NCI-H2171 (cell line): ENCODE measurements at places on chromosomes 11 and 22.

DNA sequence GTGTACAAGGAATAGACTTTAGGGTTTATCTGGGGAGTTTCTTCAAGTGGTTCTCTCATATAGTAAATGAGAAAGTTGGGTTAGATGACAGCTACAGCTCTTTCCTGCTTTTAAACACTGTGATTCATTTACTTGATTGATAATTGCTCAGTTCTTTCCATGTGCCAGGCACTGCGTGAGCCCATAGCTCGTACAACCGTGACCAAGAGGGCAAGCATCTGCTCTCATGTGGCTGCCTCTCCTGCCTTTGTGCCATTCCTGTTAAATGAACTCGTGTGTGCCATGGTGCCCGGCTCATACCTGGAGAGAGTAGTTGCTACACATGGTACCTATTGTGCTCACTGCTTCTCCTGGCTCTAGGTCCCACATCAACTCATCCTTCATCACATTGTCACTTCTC is 206.3 kb downstream of the SNX19 start:
- DNase-seq = no peak

DNA sequence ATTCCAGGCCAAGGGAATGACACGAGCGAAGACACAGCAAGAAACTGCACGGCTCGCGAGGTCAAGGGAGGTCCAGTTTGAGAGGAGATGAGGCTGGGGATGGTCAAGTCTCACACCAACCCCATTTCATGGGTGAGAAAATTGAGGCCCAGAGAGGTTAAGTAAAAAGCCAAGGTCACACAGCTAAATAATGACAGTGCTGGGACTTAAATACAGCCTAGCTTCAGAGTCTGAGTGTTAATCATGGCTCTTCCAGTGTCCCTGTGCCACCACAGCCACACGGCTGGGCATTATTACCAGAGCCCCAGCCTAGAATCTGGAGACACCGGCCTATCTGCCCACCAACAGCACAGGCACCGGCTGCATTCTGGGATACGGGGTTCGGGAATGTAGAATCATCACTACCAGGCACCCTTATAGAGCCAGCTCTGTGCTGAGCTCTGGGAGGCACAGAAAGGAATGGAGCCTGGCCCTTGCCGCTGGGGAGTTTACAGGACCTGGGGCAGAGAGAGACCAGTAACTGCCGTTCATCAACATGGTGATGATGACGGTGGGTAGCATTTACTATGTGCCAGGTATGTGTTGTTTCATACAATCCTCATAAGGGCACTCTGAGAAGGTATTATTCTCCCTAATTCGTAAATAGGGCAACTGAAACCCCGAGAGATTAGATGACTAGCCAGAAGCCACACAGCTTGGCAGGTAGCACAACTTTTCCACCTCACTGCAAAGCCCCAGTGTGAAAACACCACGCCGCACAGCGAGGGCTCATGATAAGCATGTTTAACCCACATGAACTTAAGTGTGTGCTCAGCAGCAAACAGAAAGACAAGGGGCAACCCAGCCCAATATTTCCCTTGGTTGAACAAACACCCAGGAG is 51.8 kb downstream of the CD6 start:
- no peak for DNase-seq

DNA sequence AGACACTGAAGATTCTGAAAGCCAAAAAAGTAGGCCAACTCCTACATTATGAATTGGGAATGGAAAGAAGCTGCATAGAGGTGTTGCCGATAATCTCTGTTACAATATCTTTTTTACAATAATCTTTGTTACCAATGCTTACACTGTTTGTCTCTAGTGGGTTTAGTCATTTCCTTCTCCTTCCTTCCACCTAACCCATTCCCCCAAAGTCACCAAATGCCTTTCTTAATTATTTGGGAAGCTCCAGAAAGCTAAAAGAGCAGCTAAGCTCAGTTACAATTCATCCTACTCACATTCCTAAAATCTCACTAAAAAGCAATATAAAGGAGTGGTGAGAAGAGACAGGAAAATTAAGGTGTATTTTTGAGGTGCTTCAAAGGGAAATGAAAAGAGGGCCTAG is 313.7 kb downstream of the SWAP70 start:
- no peak for DNase-seq

DNA sequence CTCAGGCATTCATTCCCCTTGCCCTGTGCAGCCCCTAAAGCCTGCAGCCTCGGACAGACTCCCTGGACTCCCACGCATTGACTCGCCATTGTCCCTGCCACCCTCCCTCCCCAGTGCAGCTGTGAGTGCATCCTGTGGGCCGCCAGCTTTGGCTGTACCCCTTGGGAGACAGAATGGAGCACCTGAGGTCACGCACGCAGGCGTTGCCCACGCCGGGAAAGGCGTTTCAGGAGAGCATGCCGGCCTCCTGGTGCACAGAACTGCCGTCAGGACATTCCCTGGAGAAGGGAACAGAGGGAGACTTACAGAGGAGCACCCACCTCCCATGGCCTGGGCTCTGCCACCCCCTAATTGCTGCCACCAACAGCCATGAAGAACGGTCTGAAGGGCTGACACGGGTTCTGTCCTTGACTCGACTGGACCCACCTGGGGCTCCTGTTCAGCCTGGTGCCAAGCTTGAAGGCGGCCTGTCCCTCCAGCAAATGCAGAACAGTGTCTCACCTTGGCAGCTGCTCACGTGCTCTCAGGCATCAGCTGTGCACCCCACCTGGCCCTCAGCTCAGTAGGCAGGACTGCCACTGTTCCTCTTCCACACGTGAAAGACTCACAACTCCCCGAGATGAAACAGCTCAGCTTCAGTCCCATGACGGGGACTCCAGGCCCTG is 503.8 kb downstream of the BRD1 start:
- no peak for DNase-seq

DNA sequence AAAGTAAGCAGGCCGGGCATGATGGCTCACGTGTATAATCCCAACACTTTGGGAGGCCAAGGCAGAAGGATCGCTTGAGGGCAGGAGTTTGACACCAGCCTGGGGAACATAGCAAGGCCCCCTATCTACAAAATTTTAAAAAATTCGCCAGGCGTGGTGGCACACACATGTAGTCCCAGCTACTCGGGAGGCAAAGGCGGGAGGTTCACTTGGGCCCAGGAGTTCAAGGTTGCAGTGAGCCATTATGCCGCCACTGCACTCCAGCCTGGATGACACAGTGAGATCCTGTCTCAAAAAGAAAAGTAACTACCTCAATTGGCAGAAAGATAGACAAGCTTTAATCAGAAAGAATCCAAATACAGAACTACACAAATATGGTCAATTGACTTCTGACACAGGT is 31.0 kb downstream of the CADM1 start:
- DNase-seq = no peak

- DNase-seq = no peak
Observed at GRCh38 chr22:38203855-38204514, 2.2 kb downstream of the MAFF start.

DNA sequence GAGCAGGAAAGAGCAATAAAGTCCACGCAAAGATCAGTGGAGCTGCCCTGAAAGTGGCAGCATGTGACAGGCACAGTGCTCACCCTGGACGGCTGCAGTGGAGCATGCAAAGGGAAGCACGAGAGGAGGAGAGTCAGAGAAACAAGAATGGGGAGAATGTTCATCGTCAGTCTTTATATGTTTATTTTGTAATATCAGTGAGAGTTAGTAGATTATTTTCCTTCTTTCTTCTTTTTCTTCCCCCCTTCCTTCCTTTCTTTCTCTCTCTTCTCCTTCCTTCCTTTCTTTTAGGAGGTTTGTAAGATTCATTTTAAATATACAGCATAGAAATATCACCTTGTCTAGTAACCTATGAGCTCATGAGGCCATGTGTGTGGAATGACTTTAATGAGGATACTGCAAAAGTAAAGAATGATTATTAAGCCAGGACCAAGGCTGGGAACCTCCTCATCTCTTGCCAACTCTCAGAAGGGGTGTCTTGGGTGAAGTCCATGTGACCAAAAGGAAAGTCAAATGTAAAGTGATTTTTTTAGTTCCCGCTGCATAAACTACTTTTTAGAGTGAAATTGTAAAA is 321.1 kb downstream of the AASDHPPT start:
- no peak for DNase-seq

- DNase-seq = no peak
Observed at GRCh38 chr22:40407831-40408717, 37.7 kb downstream of the SGSM3 start.
